ENCODE measurements at places on chromosomes 2 and 18.

DNA sequence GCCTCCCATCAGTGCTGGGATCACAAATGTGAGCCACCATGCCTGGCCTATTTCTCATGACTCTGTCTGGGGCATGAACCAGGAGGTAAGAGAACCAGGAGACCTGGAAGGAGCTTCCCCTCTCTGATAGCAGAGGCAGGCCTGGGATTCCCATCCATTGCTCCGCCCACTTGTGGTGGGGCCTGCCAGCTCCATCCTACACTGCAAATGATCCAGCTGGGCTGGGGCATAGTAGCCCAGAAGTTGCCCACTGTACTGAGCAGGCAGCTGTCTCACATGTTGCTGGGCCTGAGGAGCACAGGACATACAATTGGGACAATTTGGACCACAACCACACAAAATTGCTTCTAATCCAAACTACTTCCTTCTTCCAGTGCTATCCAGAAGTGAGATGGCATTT lies 91.0 kb downstream of the MARCHF4 start:
- no peak for DNase-seq

DNA sequence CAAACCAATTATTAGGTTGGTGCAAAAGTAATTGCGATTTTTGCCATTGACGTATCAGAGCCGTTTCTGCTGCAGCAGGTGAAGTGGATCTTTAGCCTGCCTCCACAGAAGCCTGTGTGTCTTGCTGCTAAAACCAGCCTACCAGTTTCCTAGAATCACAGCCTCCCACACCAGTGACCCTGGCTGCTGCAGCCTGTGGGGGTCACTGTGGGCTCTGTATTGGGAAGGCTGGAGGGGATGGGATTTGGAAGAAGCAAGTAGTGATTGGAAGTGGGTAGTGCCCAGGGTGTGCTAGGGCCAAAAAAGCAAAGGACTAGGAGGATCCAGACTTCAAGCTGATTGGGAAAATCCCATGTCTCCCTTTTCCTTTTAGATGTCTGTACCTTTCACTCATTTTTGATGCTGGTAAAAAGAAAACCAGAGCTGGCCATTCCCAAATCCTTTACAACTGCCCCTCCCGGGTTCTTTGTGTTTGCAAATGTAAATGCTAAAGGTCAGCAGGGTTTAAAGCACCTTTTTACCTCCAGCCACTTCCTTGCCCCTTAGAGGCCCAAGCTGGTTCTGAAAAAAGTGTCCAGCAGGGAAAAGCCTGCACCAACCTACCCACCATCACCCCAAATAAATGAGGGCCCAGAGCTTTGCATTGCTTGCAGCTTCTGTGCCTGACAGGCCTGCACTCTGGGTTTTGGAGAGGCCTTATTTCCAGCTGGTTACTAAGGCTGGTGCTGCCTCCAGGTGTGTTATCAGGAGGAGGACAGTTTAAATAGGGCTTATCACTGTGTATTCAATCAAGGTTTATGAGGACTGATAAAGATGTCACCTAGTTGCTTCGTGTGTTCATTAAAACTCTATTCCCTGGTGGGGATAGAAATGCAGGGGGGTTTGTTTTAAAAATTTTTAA lies 172.0 kb downstream of the MIB1 start:
- DNase-seq, result no peak

GRCh38 chr2:68387408-68388350 lies 22.6 kb downstream of the PLEK start:
- DNase-seq, result no peak

GRCh38 chr18:24725644-24726415 lies 265.4 kb downstream of the HRH4 start:
- DNase-seq, result no peak

- DNase-seq, result no peak
These were observed 255.4 kb downstream of the ALPK2 start for GRCh38 chr18:58373481-58373880.

GRCh38 chr2:55842046-55842445 lies 81.5 kb downstream of the EFEMP1 start:
- DNase-seq, result no peak

GRCh38 chr2:110718990-110719389 lies 13.4 kb upstream of the ACOXL start:
- DNase-seq, result no peak

DNA sequence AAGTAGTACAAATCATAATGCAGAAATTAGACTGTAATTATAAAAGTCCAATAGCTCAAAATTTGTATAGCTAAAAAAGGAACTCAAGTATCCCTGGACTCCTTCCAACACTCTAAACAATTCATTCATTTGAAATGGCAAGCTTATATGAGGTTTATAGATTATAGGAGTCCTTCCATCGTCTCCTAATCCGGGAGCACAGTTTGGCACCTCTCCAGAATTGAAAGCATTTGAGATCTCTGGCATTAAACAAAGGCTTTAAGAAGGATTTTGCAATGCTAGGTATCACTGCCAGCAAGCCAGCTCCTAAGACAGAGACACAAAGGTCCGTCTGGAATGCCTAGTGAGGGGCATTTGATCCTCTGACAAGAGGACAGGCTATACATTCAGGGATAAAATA lies 90.9 kb downstream of the ACVR1 start:
- DNase-seq, result no peak

- DNase-seq, result no peak
These were observed 378.6 kb upstream of the CWC22 start for GRCh38 chr2:180385601-180386201.

Data from AG04449 (cell line).